ENCODE measurements at places on chromosomes 3 and 15.

DNA sequence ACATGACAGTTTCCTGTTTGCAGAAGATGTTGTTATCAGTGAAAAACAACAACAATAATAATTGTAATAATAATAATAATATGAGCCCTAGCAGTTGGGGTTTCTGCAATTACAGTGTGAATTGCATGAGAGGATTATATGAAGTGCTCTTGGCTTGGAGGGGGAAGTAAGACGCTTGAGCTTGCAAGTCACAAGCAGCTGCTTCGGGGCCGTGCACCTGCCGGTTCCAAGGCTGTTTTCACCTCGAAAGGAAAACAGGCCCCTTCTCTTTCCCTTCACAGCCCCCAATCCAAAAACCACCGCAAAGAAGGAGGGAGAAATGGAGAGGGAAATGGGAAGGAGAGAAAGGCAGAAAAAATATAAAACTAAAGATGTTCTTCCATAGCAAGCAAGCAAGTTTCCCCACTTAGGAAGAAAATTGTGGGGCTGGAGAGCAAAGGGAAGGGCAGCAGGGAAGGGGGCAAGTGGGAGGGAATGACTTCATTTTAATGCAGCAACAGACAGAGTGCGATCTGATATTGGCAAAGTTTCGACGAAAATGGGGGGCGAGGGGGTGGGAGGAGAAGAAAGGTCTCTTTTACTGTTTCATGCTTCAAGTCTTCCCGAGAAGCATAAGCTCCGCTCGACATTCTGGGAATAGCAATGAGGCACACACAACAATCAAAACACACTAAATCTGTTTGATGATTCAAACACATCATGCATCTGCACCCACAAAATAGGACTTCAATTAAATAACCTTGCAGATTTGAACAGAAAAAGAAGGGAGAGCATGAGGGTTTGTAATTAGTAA, 284.2 kb upstream of the ATP11B start:
- DNase-seq, result no peak

DNA sequence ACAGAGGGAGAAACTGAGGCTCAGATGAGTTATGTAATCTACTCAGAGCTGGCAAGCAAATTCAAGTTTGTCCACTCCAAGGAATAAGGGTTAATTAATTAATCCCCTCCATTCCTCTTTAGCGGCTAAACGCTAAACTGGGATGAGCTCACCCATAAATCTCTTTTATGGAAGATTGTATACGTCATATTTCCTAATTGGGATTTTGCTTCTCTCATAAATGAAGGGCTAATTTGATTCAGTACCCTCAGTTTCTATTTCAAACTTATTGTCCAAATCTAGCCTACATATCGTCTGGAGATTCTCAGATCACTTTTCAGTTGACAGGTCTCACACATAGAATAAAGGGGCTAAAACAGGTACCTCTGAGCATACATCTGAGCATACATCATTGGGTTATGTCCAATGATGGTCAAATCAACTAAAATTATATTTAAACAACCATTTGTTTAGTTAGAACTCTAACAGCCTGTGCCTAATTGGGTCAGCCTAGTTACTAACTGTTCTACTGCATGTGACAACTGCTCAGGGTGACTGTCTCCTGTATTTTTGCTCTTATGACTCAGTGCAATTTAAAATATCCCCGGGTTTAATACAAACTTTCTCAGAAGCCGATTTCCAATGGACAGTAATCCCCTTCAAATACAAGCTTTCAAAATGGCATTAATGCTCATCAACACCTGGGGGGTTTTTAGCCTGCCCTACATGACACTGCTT, 57.6 kb upstream of the PLXND1 start:
- DNase-seq, result no peak

DNA sequence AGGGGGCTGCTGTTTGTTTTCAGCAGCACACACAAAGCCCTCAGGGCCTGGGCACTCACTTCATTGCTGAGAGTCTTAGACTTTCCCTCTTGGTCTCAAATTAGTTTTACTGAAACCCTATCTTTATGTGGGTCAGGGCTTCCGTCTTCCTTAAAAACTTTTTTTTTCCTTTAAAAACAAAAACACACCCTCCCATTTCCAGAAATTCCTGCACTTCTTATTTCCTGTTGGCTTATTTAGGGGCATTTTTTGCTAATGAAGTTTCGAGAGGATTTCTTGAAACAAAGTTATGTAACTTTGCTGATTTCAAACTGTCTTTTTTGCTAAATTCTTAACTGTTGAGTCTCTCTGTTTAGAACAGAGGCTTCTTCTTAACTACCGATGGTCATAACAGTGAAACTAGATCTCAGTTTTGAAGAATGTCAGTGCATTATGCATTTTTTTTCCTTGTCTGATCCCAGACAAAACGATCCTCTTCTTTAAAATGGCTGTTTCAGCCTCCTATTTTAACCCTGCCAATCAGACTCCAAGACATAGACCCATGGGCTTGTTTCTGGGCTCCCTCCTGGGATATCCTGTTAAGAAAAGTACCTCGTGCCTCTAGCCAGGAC, 23.3 kb downstream of the ANAPC13 start:
- no peak for DNase-seq

DNA sequence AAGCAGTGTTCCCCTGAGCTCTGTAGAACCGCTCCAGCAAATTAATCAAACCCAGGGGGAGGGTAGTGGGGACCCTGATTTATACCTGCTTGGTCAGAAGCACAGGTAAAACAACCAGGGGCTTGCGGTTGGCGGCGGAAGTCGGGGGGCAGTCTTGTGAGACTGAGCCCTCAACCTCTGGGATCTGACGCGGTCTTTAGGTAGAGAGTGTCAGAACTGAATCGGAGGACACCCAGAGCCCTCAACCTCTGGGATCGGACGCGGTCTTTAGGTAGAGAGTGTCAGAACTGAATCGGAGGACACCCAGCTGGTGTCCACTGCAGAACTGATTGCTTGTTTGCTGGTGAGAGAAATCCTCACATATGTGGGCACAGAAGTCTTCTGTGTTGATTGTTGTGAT, 12.9 kb upstream of the PAQR5 start:
- DNase-seq, result no peak

GRCh38 chr3:56956906-56957305, 103.6 kb upstream of the SPATA12 start:
- DNase-seq, result no peak

DNA sequence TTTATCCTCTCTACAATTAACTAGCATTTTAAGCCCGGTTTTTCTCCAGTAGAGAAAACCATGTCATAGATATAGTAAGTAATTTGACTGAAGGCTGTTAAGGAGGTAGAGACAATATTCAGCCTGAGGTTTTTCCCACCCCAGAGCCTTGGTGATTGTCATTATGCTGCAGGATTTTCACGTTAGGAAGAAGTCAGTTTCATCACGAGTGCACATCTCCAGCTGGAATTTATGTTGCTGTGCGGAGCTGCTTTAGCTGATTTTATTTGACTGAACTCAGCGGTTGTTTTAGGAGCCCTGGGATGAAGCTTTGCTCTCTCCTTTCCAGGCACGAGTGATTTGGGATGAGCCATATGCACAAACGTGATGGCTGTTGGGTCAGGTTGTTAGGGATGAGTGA, 271.3 kb upstream of the RGMA start:
- DNase-seq, result no peak

- DNase-seq, result no peak
Measured at GRCh38 chr3:47298439-47298838, 15.7 kb downstream of the KLHL18 start.

DNA sequence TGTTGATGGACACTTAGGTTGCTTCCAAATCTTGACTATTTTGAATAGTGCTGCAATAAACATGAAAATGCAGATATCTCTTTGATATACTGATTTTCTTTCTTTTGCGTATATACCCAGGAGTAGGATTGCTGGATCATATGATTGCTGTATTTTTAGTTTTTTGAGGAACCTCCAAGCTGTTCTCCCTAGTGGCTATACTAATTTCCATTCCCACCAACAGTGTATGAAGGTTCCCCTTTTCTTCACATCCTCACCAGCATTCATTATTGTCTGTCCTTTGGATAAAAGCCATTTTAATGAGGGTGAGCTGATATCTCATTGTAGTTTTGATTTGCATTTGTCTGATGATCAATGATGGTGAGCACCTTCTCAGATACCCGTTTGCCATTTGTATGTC, 12.5 kb downstream of the PATL2 start:
- DNase-seq, result no peak

- no peak for DNase-seq
Measured at GRCh38 chr15:61295239-61295638, 66.1 kb upstream of the RORA start.

GRCh38 chr15:77639431-77639830, 6.7 kb upstream of the LINGO1 start:
- DNase-seq, result no peak

GRCh38 chr3:156732715-156733421, 58.5 kb downstream of the TIPARP start:
- DNase-seq, result no peak

DNA sequence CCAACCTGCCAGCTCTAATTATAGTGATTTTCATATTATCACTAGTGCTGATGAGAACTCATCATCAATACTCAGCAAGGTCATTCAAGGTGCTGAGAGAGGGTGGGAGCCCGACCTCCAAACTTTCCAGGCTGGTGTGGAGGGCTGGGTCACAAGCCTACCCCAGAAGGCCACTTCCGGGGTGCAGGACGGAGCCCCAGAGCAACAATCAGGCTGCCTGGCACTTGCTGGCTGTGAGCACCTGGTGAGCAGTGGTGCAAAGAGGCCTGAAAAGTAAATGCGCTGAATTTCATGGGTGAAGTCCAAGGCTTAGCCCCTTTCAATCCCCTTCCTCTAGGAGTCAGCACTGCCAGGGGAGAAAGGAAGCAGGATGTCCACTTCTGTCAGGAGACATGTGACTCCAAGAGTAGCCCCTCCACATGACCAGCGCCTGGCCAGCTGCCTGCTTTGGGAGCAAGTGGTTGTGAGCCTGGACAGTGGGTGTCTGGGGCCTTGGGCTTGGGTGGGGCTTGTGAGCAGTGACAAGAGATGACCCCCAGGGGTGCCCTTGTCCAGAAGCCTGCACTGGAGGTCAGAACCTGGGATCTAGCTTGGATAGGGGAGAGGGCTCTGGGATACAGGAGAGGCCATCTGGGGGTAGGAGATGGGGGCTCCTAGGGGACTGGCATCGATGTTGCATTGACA, 165.0 kb upstream of the TLE3 start:
- no peak for DNase-seq

DNA sequence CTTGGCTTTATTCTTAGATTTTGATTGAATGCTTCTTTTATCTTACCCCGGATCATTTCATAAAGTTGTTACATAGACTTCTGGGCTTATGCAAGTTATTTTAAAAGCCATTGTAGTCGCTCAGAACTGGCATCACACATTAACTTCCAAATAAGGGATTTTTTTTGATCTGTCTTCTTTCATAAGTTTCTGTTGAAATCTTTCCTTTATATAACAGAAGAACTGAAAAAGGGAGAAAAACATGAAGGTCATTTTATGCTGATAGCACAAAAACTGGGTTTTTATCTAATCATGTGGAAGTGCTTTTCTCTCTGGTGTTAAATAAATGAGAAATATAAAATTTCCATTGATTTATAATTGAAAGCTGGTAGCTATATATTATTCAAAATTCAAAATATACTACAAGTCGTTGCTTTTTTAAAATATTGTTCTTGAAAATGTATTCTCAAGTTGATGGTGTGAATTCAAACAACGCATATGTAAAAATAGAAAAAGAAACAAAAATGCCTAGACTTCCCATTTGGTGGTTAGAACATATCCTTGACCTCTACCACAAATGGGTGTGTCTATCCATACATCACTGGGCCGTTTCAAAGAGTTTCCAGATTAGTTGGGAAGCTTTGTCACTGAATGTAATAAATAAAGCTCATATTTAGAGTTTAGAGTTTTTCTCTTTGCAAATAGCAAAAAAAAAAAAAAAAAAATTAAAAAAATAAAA, 258.3 kb upstream of the ZPLD1 start:
- no peak for DNase-seq

DNA sequence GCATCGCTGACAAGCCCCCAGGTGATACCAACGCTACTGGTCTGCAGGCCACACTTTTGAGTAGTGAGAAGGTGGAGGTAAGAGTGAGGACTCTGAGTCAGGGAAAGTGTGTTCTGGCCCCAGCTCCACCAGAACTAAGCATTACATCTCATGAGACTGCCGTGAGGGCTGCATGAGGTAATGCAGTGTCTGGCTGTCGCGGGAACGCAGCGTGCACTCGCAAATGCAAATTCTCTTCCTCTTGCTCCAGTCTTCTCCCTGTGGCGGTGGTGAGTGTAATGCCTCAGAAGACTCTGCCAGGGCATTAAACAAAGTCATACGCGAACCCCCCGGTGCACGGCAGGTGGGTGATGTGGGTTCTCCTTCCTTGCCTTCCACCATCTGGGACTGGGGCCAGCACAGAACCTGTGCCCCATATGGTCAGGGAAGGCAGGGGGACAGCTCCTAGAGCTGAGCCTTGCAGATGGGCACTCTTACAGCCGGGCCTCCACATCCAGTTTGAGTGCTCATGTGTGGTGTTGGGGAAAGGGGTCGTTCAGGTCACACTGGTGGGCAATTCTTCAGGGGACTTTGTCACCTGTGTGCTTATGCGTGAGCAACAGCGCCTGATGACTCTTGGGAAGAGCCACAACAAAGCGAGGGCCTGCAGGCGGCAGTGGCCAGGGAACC, 175.8 kb downstream of the XXYLT1 start:
- DNase-seq, result no peak

DNA sequence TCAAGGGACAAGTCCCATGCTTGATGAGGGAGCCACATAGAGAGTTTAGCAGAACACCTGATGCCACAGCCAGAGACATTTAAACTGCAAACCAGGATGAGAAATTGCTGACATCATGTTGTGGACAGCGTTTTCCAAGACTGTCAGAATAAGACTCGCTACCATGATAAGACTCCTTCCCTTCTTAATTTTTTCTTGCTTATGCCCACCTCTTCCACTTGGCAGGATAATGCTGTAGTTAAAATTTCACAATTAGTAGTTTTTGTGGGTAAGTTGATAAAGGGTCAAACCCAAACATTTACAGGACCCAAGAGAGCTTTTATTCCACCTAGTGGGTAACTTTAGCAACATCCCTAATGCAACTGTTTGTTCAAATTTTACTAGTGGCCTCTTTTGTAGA, 3.0 kb upstream of the PIAS1 start:
- no peak for DNase-seq

- DNase-seq, result no peak
Measured at GRCh38 chr3:65986285-65986684, 52.4 kb downstream of the MAGI1 start.

DNA sequence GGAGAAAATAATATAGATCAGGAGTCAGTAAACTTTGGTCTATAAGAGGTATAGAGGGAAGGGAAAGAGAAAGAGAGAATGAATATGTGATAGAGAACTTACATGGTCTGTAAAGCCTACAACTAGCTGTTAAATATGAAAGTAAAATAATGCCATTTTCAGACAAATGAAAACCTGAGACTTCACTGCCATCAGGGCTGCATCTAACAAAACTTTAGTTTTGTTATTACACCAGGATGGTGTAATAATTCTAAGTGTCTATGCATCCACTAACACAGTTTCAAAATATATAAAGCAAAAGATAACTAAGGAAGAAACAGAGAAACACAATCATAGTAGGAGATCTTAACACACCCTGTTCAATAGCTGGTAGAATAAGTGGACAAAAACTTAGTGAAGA, 217.7 kb downstream of the KLF13 start:
- no peak for DNase-seq
